ENCODE measurements at places on chromosomes 3 and 15.

GRCh38 chr3:76502076-76502475, 537.8 kb upstream of the ROBO2 start:
- no peak for DNase-seq

- no peak for DNase-seq
Measured at GRCh38 chr15:56832125-56832524, 86.3 kb upstream of the TCF12 start.

DNA sequence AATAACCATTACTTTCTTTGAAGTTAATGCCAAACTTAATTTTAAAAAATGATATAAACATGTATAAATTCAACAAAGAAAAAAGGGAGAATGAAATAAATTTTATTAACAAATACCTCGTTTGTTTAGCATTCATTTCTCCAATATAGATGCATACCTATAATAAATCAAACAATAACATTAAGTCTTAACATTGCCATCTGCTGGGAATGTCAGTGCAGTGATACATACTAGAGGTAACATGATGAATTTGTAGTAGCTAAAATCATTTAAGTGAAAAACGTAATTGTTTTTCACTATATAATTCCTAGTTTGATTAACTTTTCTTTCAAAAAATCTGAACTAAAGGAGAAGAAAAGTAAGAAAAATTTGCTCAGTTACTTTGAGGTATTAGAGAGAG, 340.2 kb upstream of the CBLB start:
- no peak for DNase-seq

GRCh38 chr3:8283193-8283592, 218.4 kb upstream of the LMCD1 start:
- DNase-seq, result no peak

DNA sequence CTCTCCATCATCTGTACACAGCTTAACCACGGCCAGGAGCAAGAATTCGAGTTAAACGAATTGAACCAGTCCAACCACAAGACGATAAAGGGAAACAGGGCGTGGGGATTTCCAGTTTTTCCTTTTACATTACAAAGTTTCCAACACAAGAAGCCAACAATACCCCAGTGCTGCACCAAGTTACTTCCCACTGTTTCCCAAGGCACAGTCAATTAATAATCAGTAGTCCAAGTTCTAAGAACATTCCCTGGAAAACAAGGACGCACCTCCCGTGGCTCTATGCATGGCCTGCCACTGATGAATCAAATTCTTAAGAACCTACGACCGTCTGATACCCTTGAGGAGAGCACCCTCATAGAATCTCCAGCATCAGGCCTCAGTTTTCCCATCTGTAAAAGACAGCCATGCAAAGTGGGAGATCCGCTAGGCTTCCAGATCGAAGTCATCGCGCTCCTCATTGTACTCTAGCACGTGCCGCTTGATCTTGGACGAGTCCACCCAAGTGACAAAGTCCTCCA, 774 bp downstream of the IMP3 start:
- DNase-seq, result no peak

DNA sequence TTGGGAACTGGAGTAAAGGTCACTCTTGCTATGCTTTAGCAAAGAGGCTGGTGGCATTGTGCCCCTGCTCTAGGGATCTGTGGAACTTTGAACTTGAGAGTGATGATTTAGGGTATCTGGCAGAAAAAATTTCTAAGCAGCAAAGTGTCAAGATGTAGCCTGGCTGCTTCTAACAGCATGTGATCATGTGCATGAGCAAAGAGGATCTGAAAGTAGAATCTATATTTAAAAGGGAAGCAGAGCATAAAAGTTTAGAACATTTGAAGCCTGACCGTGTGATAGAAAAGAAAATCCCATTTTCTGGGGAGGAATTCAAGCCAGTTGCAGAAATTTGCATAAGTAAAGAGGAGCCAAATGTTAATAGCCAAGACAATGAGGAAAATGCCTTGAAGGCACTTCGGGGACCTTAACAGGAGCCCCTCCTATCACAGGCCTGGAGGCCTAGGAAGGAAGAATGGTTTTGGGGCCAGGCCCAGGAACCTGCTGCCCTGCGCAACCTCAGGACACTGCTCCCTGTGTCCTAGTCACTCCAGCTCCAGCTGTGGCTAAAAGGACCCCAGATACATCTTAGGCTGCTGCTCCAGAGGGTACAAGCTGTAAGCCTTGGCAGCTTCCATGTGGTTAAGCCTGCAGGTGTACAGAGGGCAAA, 212.2 kb upstream of the LINGO1 start:
- DNase-seq, result no peak

DNA sequence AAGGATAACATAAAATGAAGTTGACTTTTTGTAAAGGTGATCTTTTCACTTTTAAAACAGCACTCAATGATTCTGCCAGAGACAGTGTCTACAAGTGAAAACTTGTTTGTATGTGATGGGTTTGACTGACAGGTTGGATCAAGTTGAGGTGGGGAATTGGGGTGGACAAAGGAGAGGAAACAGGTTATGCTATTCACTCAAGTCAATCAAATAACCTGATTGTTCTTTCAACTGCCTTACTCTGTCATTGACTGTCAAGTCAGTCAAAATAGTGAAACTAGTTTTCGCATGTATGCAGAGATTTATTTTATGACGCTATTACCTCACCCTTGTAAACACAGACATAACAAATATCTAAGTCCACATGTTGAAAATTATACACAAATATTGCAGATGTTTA, 187.7 kb downstream of the ROBO2 start:
- no peak for DNase-seq

- peak; percentile 31 for DNase-seq
Measured at GRCh38 chr3:188631291-188632010, 477.5 kb downstream of the LPP start.

- no peak for DNase-seq
Measured at GRCh38 chr3:183330881-183331280, 77.8 kb downstream of the B3GNT5 start.

GRCh38 chr15:28030801-28031200, 68.3 kb downstream of the OCA2 start:
- DNase-seq, result no peak

DNA sequence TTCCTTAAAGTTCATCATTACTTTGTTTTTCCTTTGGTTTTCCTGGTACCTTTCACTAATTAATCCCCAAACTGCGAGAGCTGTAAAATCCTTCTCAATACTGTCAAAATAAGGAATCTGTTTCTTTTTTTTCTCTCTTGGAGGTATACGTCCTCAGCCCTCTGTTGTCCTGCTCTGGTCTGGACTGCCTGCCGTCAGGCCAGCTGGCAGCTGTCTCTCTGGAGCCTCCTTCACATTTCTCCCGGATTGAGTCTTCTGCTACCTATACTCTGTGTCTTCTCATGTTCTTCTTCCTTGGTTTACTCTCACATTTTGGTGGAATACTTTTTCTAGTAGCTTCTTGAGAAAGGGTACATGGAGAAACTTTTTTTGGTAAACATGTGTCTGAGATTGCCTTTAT, 13.8 kb downstream of the TATDN2 start:
- no peak for DNase-seq

DNA sequence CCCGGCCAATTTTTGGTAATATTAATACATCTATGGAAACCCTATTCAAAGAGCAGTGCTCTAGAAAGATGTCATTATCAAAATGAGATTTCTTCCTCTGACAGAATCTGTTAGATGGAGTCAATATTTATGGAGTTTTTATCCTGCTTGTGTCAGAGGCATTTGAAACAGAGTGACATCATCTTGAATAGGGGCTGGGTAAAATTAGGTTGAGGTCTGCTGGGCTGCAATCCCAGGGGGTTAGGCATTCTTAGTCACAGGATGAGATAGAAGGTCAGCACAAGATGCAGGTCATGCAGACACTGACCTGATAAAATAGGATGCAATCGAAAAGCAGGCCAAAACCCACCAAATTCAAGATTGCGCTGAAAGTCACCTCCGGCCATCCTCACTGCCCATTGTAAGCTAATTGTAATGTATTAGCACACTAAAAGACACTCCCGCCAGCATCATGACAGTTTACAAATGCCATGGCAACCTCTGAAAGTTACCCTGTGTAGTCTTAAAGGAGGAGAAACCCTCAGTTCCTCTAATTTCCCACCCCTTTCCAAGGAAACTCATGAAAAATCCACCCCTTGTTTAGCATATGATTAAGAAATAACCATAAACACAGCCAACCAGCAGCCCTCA, 27.3 kb upstream of the CCDC50 start:
- DNase-seq, result no peak

- no peak for DNase-seq
Measured at GRCh38 chr3:18740631-18741583, 315.8 kb upstream of the SATB1 start.
